Hematopoietic multipotent progenitor cell (in vitro differentiated cells): ENCODE measurements at places on chromosomes 2 and 18.

DNA sequence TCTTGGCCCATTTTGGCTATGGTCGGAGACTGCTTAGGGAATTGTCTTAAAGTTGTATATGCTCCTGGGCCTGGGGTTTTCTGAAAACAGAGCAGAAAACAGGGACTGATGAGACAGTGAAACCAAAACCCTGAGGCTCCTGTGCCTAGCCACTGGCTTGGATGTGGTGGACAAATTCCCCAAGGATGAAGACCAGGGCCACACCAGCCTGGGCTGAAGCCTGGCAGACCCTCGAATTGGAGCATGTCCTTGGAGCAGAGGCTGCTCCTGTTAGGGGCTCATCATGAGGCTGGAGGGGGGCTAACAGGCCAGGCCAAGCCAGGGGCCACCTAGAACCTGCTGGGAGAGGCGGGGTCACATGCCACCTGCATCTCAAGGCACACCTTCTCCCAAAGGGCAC lies 68.1 kb downstream of the STPG4 start:
- DNase-seq = no peak

DNA sequence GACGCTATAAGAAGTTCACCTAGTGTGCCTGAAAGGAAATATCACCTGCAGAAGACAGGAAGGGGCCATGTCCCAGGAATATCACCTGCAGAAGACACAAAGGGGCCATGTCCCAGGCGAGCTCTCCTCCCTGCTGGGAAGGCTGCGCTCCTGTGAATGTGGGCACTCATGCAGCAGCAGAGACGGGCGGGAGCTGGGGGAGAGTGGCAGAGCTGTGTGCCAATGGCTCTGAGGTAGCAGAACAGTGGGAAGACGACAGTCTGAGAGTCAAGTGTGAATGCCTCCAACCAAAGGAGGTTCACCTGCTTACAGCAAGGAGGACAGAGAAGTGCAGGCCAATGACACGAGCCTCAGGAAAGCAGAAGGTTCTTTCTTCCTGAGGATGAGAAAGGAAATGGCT lies 117.9 kb upstream of the SALL3 start:
- DNase-seq = no peak

- DNase-seq = no peak
These were observed 216.4 kb upstream of the OSR1 start for GRCh38 chr2:19574778-19575260.

DNA sequence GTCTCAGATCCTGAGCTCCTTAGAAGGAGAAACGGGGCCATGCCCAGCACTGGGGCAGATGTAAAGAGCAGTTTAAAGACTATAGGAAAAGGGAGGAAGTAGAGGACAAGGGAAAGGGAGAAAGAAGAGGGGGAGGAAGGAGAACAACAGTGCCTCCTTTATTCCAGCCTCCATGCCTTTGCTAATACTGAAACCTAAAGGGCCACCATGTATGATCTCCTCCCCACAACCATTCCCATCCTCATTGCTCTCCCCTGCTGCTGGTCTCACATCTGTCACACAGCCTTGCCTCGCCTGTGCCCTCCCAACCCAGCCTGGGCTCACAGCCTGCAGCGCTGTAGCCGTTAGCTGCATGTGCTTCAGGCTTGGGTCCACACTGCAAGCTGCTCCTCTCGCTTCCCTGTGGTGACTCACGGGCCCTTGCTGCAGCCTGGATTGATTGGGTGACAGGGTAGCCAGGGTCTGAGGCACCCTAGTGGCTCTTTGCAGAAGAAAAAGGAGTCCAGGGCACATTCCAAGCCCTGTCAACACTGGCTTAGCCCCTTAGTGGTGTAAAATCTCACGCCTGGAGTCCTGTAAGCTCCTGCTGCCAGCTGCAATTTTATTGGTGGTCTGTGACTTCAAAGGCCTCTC lies 281.9 kb downstream of the SRBD1 start:
- no peak for DNase-seq

DNA sequence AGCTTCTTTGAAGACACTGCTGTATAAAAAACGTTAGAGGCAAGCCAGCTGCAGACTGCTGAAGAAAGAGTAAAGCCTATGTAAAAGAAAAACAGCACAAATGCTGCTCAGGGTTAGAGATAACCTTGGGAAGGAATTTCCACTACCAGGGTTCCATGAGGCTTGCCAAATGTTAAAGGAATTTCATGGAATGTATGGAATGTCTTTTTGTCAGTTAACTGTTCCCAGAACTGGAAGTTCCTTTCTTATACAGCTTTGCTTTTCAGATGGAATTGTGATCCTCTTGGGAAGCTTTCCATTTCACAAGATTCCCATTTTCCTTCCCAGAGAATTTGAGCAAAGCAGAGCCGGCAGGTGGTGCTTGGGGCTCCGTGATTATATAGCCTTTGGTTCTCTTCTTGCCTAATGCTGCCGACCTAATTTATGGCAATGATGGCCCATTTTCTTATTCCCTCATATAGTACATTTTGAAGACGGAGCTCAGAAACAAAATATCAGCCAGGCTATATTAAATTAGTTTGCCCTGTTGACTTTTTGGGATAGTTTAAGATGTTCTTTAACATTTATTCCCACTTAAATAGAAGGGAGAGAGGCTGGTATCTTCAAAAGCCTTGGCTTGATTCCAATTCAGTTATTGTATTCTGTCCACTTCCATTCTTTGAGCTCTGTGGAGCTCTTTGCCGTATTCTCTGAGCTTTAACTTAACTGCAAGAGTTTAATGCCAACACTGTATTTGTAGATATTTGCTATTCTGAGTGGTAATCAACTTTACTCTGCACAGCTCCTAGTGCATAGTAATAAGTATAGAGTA lies 162.3 kb downstream of the PHLPP1 start:
- DNase-seq = no peak

DNA sequence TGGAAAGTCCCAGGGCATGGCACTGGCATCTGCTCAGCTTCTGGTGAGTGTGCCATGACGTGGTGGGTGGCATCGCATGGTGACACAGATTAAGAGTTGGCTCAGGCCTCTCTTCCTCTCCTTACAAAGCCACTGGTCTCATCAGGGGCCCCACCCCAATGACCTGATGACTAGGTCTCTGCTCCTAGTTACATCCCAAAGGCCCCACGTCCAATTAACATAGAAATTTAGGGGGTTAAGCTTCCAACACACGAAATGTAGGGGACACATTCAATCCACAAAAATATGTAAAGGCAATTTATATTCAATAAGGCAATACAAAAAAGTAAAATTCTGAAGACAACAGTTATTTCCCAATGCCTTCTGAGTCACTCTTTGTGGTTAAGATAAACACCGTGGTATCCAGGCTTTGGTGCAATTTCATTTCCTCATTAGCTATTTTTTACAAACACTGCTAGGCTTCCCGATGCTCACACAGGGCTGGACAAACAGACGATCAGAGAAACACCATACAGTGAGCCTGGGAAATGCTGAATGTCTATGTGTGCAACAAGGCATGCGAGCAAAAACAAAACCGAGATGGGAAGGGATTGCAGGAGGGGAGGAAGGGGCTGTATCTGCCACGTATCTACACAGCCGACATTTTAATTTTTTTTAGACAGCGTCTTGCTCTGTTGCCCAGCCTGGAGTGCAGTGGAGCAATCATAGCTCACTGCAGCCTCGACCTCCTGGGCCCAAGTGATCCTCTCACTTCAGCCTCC lies 67.2 kb downstream of the MBP start:
- DNase-seq = no peak

- peak; percentile 54 for DNase-seq
These were observed 208.0 kb downstream of the TFCP2L1 start for GRCh38 chr2:121076885-121077549.

DNA sequence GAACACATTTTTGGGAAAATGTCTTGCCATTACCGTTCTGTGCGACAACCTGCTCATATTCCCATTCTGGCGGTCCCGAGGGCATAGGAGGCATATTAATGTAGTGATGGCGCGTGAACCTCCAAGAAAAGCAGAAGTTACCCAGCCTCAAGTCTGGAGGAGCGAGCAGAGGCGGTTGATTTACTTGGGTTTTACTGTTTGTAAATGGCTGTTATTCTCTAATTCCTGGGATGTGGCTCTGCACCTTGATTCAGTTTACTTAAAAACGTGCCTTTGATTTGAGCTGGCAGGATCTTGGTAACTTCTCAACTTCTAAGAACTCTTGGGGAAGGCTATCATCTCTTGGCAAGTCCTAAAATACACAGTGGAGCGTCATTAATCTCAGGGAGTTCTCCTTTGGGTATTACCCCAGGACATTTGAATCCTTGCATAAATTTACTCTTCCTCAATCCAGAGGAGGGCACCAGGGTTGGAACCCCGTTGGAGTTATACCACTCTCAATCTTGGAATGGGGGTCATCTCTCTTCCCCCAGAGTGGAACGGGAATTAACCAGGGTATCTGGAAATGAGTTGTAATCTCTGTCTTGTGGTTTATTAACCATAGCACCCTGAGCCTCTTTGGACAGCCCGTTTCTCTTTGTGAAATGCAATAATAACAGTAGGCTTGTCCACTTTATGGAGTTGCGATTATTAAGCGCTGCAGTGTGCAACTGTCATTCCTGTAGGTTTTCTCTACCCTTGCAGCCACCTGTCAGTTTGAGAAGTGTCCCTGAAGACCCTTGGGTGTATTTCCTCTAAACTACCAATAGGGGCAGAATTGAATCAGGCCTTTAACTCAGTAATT lies 2.1 kb downstream of the HK2 start:
- peak; percentile 58 for DNase-seq

GRCh38 chr2:217530392-217531090 lies 472.3 kb downstream of the TNS1 start:
- DNase-seq = no peak

GRCh38 chr18:44974174-44974573 lies 293.5 kb downstream of the SETBP1 start:
- no peak for DNase-seq

GRCh38 chr2:96104487-96104861 lies 11.9 kb downstream of the ADRA2B start:
- DNase-seq = no peak

- no peak for DNase-seq
These were observed 619 bp upstream of the FAM168B start for GRCh38 chr2:131093696-131094462.

GRCh38 chr2:211836409-211836808 lies 702.2 kb downstream of the ERBB4 start:
- no peak for DNase-seq

- no peak for DNase-seq
These were observed at the start of gene CRACDL for GRCh38 chr2:98935777-98936352. TSS of gene CRACDL (minus strand) at chr2:98936225. CDS start at chr2:98846800, 89,425 bp downstream.

GRCh38 chr2:27572998-27573429 lies 9.8 kb upstream of the ZNF512 start:
- no peak for DNase-seq

GRCh38 chr2:142484111-142484510 lies 353.3 kb upstream of the LRP1B start:
- no peak for DNase-seq

DNA sequence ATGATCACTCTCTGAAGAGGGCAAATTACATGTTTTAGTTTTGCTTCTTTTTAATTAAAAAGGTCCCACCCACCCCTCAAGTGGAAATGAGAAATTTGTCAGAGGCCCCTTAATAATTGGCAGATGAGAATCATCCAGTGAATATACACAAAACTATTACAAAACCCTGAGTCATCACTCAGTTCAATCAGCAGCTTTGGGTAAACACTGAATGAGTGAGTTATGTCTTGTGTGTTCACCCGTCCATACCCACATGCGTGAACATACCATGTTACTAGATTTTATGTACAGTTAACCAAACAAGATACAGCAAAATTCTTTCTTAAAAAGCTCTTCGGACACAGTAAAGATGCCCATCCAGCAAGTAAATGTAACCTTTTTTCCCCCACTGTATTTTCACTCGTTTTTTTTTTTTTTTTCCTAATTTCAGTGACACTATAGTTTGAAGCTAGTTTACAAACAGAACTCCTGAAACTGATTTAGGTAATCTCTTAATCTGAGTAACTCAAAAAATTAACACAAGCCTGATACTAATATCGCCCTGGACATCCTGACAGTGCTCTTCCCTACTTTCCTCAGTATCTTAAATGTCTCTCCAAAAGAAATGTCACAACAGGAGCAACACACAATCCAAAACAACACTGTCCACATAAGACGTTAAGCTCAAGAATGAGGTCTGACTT lies 1.4 kb downstream of the PSME4 start:
- no peak for DNase-seq

GRCh38 chr18:10241579-10241978 lies 212.9 kb upstream of the APCDD1 start:
- no peak for DNase-seq

GRCh38 chr2:241967467-241968144 lies 98.1 kb downstream of the RTP5 start:
- no peak for DNase-seq

- DNase-seq = no peak
These were observed 334.9 kb downstream of the SOX11 start for GRCh38 chr2:6027066-6027465.

DNA sequence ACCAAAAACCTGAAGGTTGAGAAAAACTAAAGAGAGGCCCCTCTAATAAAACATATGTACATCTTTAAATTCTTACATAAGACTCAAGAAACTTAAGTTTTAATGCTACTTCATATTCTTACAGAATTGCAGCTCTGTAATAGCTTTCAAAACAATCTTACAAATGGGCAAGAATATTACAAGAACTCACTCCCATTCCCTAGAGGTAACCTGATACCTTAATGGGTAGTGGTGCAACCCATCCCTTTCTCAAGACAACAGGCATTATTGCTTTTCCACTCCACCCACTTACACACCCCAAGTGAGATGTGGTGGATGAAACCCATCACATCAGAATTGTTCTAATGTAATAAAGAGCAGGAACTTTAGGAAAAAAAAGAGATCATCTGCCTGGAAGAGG lies 103.7 kb downstream of the RBMS1 start:
- DNase-seq = no peak

DNA sequence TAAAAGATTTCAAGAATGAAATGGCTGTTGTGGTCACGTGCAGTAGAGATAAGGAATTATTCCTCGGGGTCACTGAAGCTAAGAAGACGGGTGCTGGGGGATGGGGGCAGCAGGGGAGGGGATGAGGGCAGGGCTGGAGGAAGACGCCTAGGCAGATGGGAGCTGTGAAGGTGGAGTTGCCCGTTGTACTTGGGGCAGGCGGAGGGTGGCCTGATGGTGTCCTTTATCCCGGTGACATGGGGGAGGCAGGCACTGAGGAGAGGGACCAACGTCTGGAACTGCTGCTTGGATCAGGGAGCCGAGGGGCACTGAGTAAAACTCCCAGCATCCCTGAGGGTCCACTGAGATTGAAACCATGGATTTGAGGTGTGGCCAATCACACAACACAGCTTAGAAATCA lies 64.9 kb downstream of the ZCCHC2 start:
- no peak for DNase-seq

- no peak for DNase-seq
These were observed 2.6 kb downstream of the NRP2 start for GRCh38 chr2:205684871-205685313.

- DNase-seq = no peak
These were observed 117.6 kb downstream of the BIRC6 start for GRCh38 chr2:32474381-32474780.

GRCh38 chr2:6310256-6311215 lies 555.2 kb downstream of the CMPK2 start:
- DNase-seq = no peak

GRCh38 chr2:200509235-200509611 lies 645 bp downstream of the KCTD18 start:
- peak; percentile 12 for DNase-seq

GRCh38 chr2:65367524-65367923 lies 64.9 kb downstream of the SPRED2 start:
- no peak for DNase-seq
